Spinal cord (tissue), 10 donors: ENCODE measurements at places on chromosomes 12 and 14. TPM values are rescaled to one million over a fixed set of nuclear protein-coding genes. Genes with fewer than 3 reads are reported as not detected.
A peak's percentile ranks its signal among the peaks of the same experiment; 100 is the strongest.

GRCh38 chr14:97703006-97703760, 906.0 kb downstream of the VRK1 start:
- H3K27ac ChIP-seq: no peak overlapping the region
- H3K36me3 ChIP-seq: no peaks in the 10 kb centered on the region
- H3K4me3 ChIP-seq: no peak overlapping the region
- H3K27me3 ChIP-seq: no peaks in the 10 kb centered on the region

DNA sequence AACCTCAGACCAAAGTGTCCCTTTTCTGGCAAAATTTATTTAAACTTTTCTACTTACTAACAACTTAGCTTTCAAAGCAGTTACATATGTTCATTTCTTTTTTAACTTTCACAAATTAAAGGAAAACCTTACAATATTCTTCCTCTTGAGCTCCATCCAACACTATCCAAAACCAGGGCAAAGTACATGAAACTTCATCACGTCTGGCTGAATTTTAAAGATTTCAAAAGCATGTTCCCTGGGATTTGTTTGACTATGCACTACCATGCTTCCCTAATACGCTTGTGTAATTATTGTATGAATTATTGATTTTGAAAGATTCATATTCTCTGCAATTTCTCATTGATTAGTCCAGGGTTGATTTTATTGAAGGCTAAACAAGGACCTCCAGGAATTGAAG, 343.1 kb upstream of the TMPO start:
- H3K4me1 ChIP-seq: no peaks in the 10 kb centered on the region

GRCh38 chr12:77189901-77190416, 124.6 kb upstream of the E2F7 start:
- H3K36me3 ChIP-seq: no peaks in the 10 kb centered on the region
- H3K4me1 ChIP-seq: no peaks in the 10 kb centered on the region
- H3K27me3 ChIP-seq: no peaks in the 10 kb centered on the region
- H3K4me3 ChIP-seq: no peak overlapping the region
- DNase-seq: no peak

DNA sequence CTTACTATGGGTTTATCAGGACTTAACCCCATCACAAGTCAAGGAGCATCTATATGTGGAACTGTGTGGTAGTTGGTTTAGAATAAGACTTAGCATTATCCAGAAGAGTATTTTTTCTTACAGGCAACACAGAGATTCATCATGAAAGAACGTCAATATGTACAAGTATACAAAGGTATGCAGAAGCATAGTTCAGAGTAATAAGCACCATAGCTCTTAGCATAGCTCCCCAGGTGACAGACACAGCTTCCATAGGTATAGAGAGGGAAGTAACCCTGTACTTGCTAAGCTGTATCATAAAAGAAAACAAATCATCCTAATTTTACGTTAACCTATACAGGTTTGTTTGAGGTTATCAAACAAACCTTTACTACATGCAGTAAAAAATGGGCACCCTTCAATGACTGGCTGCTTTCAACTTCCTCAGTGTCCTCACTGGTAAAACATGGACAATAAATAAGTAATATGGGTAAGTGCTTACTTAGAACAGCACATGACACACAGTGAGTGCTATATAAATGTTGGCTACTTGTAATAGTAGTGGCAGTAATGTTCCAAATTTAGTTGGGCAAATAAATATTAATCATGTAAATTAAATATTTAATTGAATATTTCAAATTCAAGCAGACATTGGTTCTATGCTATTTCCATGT, 50.9 kb downstream of the PTPN21 start:
- no peak for DNase-seq
- no peak overlapping the region for H3K27ac ChIP-seq
- no peaks in the 10 kb centered on the region for H3K27me3 ChIP-seq
- peaks cover 8% of the 10 kb centered on the region for H3K36me3 ChIP-seq
- H3K4me1 ChIP-seq: no peaks in the 10 kb centered on the region

DNA sequence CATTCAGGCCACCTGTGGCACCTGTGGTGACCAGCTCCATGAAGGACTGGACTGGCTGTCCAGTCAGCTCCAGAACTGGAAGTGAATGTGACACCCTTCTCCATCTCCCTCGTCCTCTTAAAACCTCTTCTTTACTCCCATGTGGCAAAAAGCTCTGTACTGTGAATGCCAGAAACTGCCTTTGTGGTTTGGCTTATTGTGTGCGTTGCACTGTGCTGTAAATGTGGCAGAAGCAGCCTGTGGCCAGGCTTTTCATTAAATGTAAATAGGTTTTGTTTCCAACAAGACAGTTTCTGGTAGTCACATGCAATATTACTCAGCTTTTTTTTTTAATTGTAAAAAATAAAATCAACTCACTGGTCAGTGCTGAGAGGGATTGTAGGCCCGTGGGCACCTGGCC, 453.7 kb downstream of the ATP23 start:
- no peak overlapping the region for H3K4me3 ChIP-seq
- H3K36me3 ChIP-seq: no peaks in the 10 kb centered on the region
- H3K27ac ChIP-seq: no peak overlapping the region
- no peaks in the 10 kb centered on the region for H3K27me3 ChIP-seq

GRCh38 chr12:42946871-42947381, 357.4 kb upstream of the PRICKLE1 start:
- no peak overlapping the region for H3K4me3 ChIP-seq
- no peaks in the 10 kb centered on the region for H3K27me3 ChIP-seq
- no peak overlapping the region for H3K27ac ChIP-seq
- no peaks in the 10 kb centered on the region for H3K36me3 ChIP-seq
- no peaks in the 10 kb centered on the region for H3K4me1 ChIP-seq

DNA sequence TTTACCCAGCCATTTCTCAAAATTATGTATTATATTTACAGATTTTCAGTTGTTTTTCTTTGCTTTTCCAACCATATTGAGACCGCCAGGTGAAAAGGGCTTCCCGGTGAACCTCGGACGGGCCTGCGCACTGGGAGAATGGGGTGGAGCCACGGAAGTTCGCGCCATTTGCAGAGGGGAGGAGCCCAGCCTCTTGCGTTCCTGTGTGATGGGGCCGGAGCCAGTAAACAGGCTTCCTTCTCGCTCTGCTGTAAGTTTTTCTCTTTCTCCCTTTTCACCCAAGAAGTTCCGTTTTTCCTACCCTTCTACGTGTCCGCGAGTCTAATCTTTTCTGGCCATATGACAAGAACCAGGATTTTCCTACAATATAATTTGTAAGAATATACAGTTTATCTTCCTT, 1108.8 kb upstream of the SEL1L start:
- H3K4me3 ChIP-seq: peak overlapping the region; percentile 37
- H3K4me1 ChIP-seq: no peaks in the 10 kb centered on the region
- no peaks in the 10 kb centered on the region for H3K36me3 ChIP-seq
- H3K27me3 ChIP-seq: no peaks in the 10 kb centered on the region
- DNase-seq: no peak
- no peak overlapping the region for H3K27ac ChIP-seq

DNA sequence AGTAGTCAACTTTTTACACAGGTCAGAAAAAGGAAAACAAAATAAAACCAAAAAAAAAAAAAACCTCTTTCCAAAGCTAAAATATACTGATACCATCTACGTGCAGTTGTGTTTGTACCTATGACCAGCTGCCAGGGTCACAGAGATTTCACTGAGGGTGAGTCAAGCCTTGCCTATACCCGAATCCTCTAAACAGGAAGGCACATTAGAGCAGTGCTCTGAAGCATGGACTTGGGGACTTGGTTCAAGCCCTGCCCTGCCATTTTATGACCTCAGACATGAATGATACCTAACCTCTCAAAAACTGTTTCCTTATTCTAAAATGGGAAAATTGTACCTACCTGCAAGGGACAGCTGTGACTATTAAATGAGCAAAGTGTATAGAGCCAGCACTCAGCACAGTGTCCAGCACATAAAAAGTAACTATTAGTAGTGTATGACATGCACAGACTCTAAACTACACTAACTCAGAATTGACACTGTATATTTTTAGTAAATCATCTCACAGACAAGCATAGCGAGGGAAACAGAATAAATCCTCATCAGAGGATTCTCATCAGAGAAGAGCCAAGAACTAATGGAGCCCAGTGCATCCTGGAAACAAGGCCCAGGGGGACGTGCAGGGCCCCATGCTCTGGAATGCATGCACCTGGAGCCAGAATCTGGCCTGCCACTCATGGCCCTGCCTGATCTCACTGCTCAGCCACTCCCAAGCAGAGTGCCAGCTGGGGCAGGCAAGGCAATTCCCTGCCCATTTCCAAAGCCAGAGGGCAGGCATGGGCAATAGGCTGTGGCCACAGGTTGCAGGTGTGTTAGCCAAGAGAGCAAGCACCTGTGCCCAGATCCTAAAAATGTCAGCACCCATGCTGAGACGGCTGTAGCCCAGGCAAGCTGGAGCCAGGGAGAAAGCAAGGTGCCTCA, 57.0 kb downstream of the NT5DC3 start:
- DNase-seq: no peak
- H3K27ac ChIP-seq: no peak overlapping the region
- peaks cover 20% of the 10 kb centered on the region for H3K36me3 ChIP-seq
- H3K4me3 ChIP-seq: no peak overlapping the region
- no peaks in the 10 kb centered on the region for H3K4me1 ChIP-seq
- H3K27me3 ChIP-seq: no peaks in the 10 kb centered on the region

- no peaks in the 10 kb centered on the region for H3K27me3 ChIP-seq
- no peak overlapping the region for H3K4me3 ChIP-seq
- no peak overlapping the region for H3K27ac ChIP-seq
- H3K36me3 ChIP-seq: no peaks in the 10 kb centered on the region
- no peaks in the 10 kb centered on the region for H3K4me1 ChIP-seq
Observed at GRCh38 chr14:33754261-33754660, 196.6 kb downstream of the EGLN3 start.

The CIDEB gene
- total RNA-seq: 14.8 TPM

The TAPBPL gene
- total RNA-seq: 26.4 TPM

The ATP5F1B gene
- 536 TPM for total RNA-seq

The TMPRSS12 gene
- not detected for total RNA-seq
